ENCODE measurements at places on chromosomes 2 and 18.

GRCh38 chr2:148362144-148362796 is 282.3 kb upstream of the EPC2 start:
- DNase-seq = no peak

DNA sequence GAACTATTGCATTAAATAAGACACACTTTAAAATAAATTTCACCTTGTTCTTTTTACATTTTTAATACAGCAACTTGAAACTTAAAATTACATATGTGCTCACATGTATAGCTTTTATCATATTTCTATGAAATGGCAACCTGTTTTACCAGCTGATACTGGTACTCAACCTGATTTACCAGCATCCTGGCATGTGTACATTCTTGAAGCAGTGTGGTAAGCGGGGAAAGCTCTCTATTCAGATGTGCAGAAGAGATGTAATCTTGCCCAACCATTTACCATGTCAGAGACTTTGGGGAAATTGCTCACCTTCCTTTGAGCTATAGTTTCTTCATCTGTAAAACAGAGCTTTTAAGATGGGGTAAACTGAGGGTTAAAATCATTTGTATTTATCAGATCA is 133.2 kb downstream of the CCDC148 start:
- DNase-seq = no peak

- DNase-seq = no peak
Observed at GRCh38 chr2:55408918-55409868, 10.5 kb downstream of the CCDC88A start.

- DNase-seq = no peak
Observed at GRCh38 chr18:42617221-42617620, 498.3 kb downstream of the RIT2 start.
